ENCODE measurements at places on chromosomes 1 and 21. TPM values are rescaled to one million over a fixed set of nuclear protein-coding genes. Genes with fewer than 3 reads are reported as not detected.

The RAB25 gene
- total RNA-seq = not detected

The GPR153 gene
- total RNA-seq = 7.0 TPM

DNA sequence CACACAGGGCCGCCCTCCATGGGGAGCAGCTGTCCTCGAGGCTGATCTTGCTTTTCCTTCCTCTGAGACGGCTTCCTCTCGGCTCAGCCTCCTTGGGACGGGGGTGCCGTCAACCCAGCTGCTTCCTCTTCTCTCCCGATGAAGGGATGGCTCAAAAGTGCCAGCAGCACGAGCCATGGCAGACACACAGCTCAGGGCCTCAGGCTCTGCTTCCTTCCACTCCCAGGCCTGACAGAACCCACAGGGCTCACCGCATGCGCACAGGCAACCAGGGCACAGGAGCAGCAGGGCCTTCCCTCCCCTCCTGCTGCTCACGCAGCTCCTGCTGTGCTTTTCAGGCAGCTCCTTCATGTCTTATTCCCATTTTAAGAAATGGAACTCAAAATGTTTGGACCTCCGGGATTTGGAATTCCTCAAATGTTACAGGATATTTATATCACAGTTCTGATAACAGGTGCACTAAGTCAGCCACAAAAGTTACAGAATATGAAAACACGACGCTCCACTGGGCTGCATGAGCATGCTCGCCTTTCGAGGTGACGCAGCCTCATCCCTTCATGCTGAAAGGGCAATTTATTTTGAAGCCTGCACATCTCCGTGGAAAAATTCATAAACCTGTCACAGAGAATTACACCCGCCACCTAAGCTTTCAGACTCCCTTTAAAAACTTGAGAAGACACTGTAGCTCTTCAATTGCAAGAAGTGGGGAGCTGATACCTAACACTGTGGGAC lies 84.4 kb downstream of the HSF2BP start:
- peak; percentile 78 for DNase-seq

GRCh38 chr21:45455674-45456583 lies 51.0 kb downstream of the COL18A1 start:
- DNase-seq = no peak

DNA sequence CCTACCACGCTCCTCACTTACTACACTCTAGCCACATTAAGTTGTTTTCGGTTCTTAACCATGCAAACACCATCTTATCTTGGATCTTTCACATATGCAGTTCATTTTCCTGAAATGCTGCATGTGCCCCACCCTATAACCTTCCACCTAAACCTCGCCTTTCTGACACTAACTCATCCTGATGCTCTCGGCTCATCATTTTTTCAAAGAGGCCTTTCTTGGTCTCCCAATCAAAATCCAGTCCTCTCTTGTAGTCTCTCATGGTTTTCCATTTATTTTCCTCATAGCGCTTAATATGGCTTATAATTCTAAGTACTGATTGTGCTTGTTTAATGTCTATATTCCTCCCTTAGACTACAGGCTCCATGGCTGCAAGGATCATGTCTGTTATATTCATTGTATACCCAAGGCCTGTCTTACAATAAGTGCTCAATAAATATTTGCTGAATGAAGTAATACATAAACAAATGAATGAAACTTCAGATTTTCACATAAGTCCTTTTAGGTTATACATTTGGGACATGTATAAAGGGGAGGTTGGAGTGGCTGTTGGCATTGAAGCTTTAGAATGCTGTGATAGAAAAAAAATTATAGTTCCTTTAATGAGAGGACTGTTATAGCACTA lies 79.2 kb upstream of the CDC42BPA start:
- no peak for DNase-seq

DNA sequence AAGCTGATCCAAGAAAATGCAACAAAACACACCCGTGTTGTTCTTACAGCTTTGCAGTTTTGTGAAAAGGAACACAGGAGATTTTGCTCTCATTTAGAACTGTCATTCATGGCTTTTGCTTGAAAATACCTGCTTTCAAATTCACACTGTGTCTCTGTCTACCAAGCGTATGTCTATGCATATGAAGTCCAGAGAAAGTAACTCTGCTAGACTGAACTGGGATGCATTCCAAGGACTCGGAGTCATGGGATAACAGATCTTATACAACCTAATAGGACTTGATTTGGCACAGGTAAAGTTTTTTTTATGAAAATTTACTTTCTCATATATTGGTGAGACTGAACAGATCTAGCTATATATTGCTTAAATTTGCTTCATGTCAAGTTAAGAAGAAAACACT lies 102.4 kb downstream of the PTGER3 start:
- no peak for DNase-seq

- no peak for DNase-seq
Observed at GRCh38 chr21:33122507-33122906, 52.6 kb downstream of the OLIG1 start.

- no peak for DNase-seq
Observed at GRCh38 chr1:22801761-22802160, 91.1 kb downstream of the EPHB2 start.

DNA sequence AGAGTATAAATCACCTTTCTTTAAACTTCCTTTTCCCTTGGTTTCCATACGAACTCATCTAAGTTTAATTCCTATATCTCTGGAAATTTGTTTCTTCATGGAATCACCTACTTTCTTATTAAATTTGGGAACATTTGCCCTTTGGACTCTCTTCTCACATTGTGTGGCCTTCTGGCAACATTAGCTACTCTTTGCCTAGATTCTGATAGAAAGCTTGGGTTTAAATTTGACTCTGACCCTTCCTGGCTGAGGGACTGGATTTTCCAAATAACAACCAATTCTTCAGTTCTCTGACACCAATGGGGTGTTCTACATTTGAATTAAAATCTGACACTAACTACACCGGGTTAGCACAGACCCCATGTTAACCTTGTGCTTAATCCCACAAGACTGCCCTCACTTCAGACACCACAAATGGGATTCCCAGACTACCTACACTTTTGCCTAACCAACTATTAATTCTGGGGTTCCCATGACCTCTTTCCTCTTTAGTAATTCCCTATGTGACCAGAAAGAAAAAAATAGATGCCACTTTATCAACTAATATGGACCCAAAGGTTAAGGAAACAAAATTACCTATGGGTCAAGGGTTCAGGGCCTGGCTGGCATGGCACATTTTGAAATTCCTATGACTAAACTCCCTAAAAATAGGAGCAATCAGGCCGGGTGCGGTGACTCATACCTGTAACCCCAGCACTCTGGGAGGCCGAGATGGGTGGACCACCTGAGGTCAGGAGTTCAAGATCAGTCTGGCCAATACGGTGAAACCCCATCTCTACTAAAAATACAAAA lies 9.7 kb upstream of the THEM4 start:
- DNase-seq = no peak

- no peak for DNase-seq
Observed at GRCh38 chr1:156075775-156076204, 6.5 kb downstream of the MEX3A start.

DNA sequence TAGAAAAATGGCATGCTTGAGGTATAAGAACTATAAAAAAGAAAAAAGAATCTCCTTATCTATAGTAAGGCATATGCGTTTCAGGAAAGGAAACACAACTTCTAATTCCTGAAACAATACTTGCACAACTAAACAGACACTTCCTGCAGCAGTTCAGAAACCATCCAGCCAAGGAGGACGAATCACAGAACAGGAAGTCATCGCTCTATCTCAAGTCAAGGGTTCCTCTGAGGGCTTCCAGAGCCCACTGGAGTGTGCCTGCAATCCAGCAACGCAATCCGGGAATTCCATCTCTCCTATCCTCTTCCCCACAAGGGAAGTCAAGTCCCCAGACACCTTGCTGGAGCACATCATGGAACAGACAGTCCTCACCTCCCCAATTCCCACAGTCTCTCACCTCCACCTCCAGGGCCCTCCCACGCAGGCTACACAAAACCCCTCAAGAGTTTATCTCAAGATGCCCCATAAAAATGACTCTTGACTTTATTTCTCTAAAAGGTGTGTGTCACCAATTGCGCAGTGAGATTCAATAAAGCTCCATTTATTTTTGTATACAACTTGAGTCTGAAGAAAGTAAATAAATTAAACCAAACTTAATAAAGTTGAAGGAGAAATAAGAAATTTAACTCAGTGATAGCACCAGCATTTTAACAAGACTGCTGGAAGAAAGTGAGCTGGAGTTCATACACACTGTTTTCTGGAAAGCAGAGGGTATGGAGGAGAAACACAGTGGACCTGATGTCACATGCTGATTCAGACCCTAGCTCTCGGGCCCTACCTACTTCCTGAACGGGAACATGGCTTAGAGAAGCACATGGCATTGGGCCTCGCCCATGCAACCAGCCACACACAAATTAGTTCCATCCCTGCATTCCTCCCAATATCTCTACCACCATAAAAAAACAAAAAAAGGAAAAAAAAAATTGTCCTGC lies 39.9 kb downstream of the SIPA1L2 start:
- DNase-seq = no peak

DNA sequence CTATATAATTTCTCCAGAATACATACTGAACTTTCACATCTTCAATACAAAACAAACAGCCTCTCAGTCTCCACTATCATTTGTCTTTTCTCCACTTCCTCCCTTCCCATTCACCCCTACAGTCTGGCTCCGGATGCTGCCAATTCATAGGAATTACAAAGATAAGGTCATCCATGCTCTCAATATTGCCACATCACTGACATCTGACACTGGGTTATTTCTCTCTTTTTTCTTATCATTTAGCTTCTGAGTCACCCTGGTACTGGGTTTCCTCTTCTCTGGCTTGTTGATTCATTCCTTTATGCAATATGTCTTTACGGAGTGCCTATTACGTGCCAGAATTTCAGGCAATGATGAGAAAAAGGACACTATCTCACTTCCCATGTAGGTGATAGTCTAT lies 3.1 kb upstream of the SH3BP5L start:
- no peak for DNase-seq

DNA sequence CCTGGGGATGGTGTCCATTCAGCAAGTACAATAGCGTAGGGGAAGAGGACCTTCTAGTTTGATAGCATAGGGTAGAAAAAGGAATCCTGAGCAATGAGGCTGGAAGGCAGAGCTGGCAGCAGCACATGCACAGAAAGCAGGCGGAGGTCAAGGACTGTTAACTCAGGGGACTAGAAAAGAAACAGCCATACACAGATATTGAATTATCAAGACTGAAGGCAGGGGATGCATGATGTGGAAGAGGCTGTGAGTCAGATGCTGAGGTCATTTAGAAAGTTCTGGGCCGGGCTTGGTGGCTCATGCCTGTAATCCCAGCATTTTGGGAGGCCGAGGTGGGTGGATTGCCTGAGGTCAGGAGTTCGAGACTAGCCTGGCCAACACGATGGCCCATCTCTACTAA lies 65.6 kb downstream of the OPTC start:
- DNase-seq = no peak

DNA sequence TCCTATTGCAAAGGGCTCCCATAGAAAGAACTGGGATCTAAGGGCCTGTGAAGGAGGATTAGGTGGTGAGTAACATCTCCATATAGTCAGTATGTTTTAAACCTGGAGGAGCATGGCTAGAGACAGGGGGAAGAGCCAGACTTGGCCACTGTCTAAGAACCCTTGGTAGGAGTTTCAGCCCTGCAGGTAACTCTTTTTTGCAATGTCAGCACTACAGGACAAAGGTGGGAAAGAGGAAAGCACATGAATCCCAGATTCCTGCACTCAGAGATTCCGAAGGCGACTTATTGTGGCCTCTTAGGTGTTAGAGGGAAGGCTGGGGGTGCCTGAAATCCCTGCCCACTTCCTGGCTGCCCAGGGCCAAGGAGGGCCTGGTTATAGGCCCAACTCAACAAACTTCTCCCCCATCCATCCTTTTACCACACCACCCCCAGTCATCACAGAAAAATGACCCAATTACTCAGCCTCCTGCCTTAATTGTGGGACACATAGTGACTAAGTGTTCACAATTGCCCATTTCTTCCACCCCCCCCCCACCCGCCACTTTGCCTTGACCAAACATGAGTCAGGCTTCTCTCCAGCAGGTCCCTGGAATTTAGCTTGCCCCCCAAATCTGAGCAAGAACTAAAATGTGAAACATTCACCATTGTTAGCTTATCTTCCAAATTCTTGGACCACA lies 1.9 kb upstream of the NTNG1 start:
- DNase-seq = no peak

DNA sequence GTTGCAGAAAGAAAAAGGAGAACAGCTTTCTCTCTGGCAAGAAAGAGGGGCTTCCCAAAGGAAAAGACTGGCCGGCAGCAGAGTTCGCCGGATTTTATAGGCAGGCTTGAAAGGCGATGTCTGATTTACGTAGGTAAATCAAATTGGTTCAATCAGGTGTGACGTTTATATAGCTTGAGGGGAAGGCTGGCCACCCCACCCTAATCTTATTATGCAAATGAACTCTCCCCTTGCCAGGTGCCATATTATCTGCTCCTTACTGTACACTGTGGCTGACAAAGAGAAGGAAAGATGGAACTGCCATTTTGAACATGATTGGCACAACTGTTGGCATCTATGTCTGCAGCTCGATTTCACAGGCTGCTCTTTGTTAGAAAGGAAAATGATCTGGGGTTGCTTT lies 16.8 kb upstream of the INTS3 start:
- no peak for DNase-seq

DNA sequence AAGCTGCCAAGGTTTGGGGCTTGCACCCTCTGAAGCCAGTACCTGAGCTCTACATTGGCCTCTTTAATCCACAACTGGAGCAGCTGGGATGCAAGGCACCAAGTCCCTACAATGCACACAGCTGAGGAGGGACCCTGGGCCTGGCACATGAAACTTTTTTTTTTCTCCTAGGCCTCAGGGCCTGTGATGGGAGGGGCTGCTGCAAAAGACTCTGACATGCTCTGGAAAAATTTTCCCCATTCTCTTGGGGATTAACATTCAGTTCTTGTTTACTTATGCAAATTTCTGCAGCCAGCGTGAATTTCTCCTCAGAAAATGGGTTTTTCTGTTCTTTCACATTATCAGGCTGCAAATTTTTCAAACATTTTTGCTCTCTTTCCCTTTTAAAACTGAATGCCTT lies 1072.2 kb downstream of the BRINP3 start:
- no peak for DNase-seq

- no peak for DNase-seq
Observed at GRCh38 chr1:17833661-17834501, 78.7 kb downstream of the ACTL8 start.

DNA sequence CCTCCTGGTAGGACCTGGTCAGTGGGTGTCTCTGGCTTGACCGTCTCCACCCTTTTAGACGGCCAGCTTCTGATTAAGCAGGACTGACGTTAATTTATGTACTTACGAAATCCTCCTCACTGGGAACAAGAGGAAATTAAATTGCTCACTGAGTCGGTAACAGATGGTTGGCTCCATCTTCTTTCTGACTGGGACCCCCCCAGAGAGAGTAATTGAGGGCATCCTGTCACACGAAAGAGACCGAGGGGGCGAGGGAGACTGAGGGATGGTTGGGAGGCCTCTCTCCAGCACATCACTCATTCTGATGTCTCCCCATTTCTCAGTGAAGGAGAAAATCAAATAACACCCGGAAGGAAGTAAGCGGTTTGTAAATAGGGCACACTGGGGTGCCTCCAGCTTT lies 104.8 kb downstream of the OMA1 start:
- DNase-seq = no peak

DNA sequence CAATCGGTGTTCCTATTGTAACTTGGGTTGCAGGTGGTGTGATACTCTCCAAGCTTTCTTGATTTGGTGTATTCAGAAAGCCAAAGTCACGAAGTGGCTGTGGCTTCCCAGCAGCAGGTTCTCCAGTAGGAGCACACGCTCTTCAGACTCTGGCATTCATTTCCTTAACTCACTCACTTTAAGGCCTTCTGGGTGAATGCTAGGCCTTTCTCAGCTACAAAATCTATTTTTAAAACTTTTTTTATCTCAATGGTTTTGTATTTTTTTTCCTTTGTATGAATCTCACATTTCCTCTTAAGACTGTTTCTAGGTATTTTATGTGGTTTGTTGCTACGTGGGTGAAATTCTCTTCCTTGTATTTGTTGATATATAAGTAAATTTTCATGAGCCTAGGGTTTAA lies 22.9 kb upstream of the PKN2 start:
- DNase-seq = no peak

Data from cardiac septum (tissue), 1 donor.